Mesendoderm (in vitro differentiated cells): ENCODE measurements at places on chromosomes 4 and X.

DNA sequence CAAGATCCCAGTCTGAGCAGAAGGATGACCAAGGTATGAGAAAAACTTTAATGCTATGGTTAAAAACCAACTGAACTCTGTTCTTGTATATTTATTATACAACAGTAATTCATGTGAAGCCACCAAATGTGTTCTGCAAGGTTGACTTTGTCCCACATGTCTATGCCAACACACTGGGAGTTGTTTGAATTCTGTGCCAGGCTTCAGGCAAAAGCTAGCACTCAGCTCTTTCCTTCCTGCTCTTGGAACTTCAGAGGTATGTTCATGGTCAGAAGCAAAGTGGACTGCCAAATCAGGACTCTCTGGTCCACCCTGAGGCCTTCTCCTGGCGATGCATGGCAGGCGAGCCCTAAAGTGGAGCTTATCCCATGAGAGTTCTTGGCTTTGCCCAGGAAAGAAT, 205.6 kb upstream of the AR start:
- no peak overlapping the region for H3K4me3 ChIP-seq
- H3K27ac ChIP-seq = no peak overlapping the region
- no peaks in the 10 kb centered on the region for H3K4me1 ChIP-seq
- no peaks in the 10 kb centered on the region for H3K36me3 ChIP-seq

DNA sequence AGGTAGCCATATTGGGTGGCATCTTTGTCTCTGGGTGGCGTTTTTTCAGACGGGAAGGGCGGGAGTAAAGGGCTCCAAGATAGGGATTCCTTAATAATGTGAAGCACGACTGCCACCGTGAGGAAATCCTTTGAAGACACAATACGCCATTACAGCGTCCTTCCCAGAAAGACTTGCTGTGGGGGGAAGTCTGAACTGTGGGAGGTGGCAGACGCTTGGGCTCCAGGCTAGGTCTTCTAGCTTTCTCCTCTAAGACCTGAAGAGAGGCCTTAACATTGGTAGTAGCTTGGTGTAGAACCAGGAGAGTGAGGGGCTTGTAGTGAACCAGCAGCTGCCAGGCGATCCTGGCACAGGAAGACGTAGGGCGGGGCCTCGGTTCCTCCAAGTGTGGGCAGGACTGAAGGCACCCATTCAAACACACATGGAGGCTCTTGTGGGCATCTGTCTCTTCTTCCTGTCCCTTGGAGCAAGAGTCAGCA, 197.3 kb downstream of the OR13H1 start:
- H3K36me3 ChIP-seq = no peaks in the 10 kb centered on the region
- H3K27me3 ChIP-seq = no peaks in the 10 kb centered on the region
- H3K27ac ChIP-seq = no peak overlapping the region
- no peaks in the 10 kb centered on the region for H3K4me1 ChIP-seq

DNA sequence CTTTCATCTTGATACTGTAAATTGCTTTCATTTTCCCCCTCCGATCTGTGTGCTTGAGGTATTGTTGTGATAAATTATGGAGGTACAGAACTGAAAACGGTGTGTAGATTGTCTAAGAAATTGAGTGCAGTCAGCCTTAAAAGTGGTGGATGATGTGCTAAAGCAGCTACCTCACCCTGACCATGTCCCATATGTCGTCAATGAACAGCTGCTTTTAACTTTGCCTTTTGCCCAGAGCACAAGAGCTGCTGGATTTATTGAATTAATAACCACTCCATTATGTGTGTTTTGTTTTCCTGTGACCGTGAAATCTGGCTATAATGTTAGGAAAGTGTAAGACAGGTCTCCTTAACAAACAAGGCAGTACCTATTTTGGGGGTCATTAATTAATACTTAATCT, 581.9 kb upstream of the PITX2 start:
- peaks cover 2% of the 10 kb centered on the region for H3K4me1 ChIP-seq
- H3K27me3 ChIP-seq = no peaks in the 10 kb centered on the region
- no peak overlapping the region for H3K27ac ChIP-seq

DNA sequence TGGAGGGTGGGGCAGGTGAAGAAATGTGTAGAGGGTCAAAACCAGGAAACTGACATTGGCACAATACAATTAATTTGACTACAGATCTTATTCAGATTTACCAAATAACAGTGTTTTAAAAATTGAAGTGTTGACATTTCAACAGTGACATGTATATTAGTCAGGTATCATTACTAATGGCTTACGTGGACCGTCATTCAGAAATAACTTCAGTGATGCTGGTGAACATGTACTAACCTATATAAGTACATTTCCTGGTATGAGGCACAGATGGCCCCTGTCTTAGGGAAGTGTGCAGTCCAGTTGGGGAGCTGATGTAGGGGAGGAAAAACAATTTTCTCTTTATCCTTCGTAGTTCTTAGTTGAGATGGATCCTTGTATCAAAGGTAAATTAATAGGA, 22.3 kb upstream of the MAOA start:
- H3K4me3 ChIP-seq = no peak overlapping the region
- H3K36me3 ChIP-seq = no peaks in the 10 kb centered on the region
- no peak overlapping the region for H3K27ac ChIP-seq

DNA sequence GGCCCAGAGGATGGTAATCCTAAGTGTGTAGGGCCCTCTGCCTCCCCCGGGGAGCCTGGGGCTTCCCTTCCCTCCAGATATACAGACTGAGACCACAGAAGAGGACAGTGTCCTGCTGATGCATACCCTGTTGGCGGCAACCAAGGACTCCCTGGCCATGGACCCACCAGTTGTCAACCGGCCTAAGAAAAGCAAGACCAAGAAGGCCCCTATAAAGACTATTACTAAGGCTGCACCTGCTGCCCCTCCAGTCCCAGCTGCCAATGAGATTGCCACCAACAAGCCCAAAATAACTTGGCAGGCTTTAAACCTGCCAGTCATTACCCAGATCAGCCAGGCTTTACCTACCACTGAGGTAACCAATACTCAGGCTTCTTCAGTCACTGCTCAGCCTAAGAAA, 1.9 kb downstream of the TRO start:
- no peak overlapping the region for H3K4me3 ChIP-seq
- no peak overlapping the region for H3K27ac ChIP-seq
- H3K4me1 ChIP-seq = no peaks in the 10 kb centered on the region
- H3K36me3 ChIP-seq = peaks cover 1% of the 10 kb centered on the region

- no peak overlapping the region for H3K27ac ChIP-seq
- no peak for DNase-seq
- H3K4me1 ChIP-seq = no peaks in the 10 kb centered on the region
- no peaks in the 10 kb centered on the region for H3K27me3 ChIP-seq
Measured at GRCh38 chrX:120999413-120999812, 13.9 kb upstream of the CT47A1 start.

DNA sequence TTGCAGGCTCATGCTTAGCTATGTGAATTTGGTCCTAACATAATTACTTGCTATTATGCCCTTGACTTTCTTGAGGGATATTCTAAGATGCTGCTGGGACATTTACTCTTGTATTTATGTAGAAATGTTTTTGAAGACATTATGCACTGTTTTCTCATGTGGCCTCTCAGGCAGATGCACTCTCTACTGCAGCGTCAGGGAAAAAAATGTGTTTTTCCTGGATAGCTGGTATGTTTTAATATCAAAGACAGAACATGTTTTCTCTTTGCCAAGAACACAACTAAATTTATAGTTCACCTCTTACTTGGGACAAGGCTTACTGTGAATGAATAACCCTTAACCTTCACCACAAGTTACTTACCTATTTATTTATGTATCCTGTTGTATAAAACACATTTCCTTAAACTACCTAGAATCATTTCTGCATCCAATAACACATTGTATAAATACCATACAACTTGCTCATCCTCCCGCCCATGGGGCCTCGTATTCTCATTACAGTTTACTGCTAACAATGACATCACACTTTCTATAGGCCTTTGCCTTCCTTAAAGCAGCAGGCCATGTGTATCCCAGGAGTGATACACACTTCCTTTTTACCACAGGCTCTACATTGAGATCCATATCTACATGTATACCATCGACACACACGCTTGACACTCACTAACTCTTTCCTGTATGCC, 178.7 kb downstream of the SLIT2 start:
- H3K36me3 ChIP-seq = no peaks in the 10 kb centered on the region
- no peak overlapping the region for H3K27ac ChIP-seq
- no peak overlapping the region for H3K4me3 ChIP-seq
- DNase-seq = peak; percentile 25
- H3K27me3 ChIP-seq = no peaks in the 10 kb centered on the region
